ENCODE measurements at places on chromosomes 1 and 21.

DNA sequence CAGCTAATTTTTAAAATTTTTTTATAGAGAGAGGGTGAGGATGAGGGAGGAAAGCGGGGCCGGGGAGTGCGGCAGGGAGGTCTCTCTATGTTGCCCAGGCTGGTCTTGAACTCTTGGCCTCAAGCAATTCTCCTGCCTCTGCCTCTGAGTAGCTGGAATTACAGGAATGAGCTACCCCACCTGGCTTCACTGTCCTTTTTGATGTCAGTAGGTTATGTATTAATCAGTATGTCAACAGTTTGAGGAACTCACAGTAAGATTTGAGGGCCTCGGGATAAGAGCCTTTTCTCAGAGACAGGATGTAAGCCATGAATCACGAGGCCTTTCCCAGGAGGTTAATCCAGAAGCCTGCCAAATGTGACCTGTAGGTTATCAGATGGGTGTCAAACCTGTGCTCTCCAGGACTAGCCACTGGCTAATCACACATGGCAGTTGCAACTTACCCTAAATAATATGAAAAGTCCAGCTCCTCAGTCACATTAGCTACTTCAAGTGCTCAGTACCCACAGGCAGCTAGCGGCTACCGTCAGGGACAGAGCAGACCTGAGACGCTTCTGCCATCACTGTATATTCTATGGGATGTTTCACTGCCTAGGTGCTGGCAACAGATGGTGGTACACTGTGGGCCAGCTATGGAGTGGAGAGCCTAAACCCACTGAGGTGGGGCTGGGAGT lies 33.1 kb downstream of the TRIM67 start:
- DNase-seq, result peak; percentile 53

GRCh38 chr1:230632273-230632873 lies 9.9 kb upstream of the COG2 start:
- DNase-seq, result peak; percentile 52

- DNase-seq, result no peak
These were observed 66.0 kb downstream of the TMEM200B start for GRCh38 chr1:29057700-29058099.

GRCh38 chr1:238088560-238089290 lies 198.0 kb upstream of the ZP4 start:
- DNase-seq, result no peak

DNA sequence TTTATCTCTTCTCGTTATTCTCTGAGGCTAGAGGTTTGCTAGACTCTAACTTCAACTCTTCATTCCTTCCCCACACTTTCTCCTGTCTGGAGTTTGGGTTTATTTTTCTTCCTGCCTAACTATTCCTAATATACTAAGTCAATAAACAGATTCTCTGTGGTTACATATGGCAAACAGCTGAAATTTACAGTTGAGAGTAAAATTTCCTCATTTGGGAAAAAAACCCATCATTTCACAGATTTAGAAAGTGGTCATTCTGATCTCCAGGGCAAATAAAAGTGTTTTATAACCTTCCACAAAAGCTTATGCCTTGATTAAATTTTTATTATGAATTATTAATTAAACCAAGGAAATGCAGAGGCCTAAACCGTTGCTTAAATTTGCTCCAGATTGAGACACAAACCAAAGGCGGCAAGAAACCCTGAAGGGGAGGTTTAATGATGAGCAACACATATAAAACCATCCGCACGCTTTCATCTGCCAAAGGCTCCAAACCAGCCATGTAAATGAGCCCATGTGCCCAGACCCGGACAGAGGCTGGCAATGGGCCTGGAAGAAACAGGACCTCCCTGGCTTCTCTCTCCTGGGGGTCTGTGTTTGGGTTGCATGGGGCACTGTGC lies 201.7 kb upstream of the LMO4 start:
- DNase-seq, result no peak
